ENCODE measurements at places on chromosomes 2 and 18.

DNA sequence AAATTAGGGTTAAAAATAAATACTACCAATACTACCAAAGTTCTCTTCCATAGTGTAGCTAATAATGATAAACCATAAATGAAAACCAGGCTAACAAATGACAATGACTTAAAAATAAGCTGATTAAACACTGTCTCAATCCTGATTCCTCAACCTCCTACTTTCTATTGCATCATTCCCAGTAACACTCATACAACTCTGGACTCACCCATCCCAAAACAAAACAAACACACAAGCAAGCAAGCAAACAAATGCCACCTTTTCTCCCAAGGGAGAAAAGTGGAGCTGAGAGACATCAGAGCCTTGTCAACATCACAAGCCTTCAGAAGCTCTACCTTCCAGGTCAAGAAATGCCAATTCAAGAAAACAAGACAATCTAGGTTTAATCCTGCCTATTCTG is 620.7 kb downstream of the NYAP2 start:
- DNase-seq: no peak

GRCh38 chr2:28365158-28365557 is 27.5 kb upstream of the FOSL2 start:
- DNase-seq: no peak

DNA sequence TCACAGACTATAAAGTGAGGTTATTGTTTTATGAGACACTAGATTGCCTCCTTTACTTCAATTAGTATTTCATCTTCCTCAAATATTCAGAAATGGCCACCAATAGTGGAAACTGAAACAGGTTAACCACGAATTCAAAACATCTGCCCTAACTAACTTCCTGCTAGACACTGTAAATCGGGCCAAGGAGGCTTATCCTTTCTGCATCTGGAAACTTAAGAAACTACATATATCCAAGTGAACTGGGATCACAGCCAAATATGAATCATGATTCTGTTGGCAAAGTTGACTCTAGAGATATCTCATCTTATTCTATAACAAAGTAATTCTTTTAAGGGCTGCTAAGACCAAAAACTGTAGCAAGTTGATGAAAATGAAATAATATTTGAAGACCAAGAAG is 136.6 kb upstream of the ZC3H15 start:
- DNase-seq: no peak

DNA sequence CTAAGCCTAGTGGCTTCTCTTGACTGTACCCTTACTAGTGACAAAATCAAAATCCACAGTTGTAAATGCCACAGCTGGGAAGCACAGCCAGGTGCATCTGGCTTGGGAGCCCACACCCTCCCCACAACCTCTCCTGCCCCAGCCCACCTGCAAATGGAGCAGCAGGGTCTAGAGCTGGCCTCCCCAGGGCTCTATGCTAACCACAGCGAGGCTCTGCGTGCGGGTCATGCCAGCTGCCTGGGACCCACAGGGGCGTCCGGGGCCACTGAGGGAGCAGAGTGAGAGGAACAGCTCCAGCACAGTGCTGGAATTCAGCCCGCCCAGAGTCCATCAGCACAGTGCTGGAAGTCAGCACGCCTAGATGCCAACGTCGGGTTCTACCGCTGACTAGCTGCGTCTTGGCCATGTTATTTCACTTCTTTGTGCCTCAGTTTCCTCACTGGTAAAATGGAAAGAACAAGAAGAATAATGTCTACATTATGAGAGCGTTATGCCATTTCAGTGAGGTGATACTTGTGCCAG is 109.1 kb upstream of the ID2 start:
- DNase-seq: no peak

DNA sequence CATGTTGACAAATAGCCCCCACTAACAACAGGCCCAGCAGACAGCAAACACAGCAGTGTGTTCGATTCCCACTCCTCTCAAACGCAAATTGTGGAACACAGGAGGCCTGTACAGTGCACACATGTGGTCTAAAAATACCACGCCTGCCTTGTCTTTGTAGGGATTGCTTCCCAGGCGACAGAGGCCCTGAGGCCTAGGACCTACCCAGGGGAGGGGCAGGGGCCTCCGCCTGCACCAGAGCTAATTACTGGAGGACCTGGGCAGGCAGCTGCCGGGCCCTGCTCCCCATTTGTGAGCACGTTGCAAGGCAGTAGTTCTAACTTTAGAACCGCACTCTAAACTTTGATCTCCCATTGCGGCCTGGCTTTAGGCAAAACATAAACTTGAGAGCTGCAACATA is 316.0 kb downstream of the TXNL1 start:
- DNase-seq: no peak

GRCh38 chr2:139916822-139917221 is 1136.6 kb upstream of the NXPH2 start:
- DNase-seq: no peak

DNA sequence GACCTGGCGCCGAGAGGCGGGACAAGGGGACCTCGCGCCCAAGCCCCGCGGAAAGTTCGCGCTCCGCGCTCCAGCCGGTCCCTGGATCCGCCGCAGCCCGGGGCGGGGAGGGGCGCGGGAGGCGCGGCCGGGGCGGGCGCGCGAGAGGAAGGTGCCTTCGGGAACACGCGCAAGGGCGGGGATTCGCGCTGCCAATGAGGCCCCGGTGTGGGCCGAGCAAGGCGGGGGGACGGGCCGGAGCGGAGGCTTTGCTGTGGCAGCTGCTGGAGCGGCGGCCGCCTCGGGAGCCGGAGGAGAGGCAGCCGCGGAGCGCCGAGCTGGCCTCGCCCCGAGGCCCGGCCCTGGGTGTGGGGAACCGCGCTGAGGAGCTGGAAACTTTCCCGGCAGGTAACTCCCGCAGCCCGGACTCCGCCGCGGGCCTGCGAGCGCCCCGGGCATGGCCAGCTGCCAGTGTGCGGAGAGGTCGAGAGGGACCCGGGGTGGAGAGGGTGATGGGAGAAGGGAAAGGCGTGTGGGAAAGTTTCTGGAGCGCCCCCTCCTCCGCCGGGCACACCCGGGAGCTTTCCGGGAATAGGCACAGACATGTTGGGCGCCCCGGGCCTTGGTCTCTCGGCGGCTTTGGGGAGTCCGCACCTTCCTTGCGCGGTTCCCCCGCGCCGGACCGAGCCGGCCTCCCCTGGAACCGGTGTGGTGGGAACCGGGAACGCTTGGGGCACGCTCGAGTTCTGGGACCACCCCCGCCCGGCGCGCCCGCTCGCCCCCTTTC is at the start of gene TANC1:
Gene TANC1 (plus strand): TSS at position 245 of the 766 bp plus-strand sequence. CDS start 97,271 bp downstream, outside the sequence.
- peak; percentile 56 for DNase-seq
